ENCODE measurements at places on chromosomes 3 and 15.

DNA sequence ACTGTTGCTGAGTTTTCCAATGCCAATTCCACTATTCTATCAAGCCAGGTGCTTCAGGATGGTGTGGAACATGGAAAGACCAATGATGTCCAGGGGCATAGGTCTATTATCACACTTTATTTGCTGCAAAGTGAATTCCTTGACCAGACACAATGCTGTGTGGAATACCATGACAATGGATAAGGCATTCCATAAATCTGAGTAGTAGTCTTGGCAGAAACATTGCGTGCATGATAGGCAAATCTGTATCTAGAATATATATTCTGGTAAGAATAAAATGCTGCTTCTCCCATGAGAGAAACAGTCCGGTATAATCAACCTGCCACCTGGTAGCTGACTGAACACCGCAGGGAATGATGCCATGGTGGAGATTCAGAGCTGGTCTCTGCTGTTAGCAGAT lies 70.0 kb upstream of the ALDH1A3 start:
- DNase-seq = no peak

DNA sequence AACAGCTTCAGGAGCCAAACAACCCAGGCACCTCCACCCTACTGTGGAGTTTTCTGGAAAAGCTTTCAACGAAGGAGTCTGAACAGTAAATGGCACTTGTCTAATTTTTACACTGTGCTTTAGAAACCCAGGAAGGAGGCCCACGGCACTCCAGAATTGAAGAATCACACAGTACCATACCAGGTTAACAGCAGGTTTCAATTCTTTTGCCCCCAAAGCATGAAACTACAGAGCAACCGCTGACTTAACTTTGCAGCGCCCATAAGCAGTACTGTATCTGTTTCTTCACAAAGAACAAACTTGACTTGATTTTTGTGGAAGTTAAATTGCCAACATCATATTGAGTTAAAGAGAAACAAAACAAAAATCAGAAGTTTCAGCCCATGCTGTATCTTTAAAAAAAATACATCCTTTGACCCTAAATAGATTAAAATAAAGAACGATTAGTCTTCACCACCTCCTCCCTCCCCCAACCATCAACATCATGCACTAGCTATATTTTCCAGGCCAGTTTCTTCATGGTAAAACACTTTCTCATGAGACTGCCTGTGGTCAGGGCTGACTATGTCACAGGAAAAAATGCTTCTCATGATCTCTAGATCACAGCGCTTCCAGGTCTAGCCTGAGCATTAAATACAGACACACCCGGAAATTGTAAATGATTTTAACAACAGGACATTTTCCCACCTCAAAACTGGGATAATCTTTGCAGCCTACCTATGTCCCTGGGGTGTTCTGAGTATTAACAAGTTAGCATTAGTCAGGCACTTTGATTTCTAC lies 456.3 kb downstream of the FOXP1 start:
- DNase-seq = peak; percentile 72

- DNase-seq = no peak
These were observed 36.8 kb upstream of the TIPARP start for GRCh38 chr3:156637480-156638022.

DNA sequence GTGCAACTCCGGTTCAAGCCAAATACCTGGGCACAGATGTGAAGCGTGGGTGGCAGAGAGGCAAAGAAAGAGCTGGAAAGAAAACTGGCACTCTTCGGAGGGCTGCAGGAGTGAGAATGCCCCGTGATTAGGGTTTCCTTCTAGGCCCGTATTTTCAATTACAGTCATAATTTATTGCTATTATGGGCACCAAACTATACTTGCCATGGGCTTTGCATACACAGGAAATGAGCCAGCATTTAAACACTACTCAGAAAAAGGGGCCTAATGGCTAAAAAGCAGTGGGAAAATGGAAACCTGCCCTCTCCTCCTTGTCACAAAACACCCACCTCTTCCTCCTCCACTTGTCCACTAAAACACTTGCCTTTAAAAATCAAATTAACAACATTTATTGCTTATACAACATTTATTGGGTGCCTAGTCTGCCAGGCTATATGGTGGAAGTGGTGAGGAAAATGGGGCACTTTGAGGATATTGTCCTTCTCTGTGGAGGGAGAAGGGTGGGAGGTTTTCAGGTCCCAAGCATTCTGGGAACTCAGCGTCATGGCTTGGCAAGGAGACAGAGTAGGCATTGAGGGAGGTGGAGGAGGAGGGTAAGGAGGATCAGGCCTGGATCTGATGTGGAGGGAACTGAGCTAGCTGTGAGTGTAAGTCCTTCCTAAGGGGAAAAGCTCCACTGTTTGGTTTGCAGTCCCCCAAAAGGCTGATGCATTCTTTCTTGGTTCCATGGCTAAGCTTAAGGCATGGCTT lies 160.9 kb downstream of the SLCO3A1 start:
- no peak for DNase-seq

DNA sequence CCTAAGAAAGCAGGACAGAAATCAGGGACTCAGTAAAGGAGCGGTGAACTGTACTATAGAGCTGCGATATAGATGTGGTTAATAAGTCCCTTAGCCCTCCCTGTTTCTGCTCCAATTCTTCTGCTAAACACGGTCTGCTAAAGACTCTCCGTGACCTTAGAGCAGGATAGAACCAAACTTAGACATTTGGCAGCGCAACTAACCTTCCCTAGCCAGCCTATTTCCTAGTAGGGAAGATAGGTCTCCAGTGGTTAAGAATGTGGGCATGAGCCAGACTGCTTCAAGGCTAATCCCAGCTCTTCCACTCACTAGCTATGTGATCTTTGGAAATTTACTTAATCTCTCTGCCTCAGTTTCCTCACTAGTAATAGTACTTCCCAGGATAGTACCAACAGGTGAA lies 193.6 kb upstream of the IL12A start:
- no peak for DNase-seq

DNA sequence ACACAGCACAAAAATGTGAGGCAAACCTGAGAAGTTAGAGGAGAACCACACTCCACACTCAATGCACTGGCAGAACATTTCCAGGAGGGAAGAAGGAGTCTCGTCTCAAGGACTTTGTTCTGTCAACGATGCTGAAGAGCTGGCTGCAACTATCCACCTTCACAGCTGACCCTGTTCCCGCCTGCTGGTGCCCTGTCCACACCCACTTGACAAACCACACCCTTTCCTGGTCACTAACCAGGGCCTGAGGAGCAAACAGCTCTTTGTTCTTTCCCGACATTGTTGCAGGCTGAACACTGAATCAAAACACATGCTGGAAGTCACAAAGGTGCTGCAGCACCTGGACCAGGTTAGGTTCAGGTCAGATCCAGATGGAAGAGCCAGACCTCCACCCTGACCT lies 92.6 kb upstream of the ARRDC4 start:
- no peak for DNase-seq

DNA sequence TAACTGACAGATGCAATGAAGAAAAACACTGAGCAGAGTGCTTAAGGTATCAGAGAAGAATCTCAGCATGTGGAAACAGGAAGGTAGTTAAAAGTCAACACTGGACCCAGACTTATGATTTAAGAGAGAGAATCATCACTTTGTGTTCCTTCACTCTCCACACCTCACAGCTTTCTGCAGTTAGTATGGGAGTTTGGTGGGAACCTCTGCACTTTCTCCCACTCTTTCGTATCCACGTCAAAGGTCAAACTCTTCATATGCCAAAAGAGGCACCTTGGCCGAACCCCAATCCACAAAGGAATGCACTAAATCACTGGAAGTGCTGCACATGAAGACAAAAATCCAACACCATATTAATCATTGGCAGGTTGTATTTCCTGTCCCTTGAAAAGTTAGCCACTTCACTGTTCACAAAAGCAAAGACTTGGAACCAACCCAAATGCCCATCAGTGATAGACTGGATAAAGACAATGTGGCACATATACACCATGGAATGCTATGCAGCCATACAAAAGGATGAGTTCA lies 361.2 kb downstream of the MAGI1 start:
- no peak for DNase-seq

DNA sequence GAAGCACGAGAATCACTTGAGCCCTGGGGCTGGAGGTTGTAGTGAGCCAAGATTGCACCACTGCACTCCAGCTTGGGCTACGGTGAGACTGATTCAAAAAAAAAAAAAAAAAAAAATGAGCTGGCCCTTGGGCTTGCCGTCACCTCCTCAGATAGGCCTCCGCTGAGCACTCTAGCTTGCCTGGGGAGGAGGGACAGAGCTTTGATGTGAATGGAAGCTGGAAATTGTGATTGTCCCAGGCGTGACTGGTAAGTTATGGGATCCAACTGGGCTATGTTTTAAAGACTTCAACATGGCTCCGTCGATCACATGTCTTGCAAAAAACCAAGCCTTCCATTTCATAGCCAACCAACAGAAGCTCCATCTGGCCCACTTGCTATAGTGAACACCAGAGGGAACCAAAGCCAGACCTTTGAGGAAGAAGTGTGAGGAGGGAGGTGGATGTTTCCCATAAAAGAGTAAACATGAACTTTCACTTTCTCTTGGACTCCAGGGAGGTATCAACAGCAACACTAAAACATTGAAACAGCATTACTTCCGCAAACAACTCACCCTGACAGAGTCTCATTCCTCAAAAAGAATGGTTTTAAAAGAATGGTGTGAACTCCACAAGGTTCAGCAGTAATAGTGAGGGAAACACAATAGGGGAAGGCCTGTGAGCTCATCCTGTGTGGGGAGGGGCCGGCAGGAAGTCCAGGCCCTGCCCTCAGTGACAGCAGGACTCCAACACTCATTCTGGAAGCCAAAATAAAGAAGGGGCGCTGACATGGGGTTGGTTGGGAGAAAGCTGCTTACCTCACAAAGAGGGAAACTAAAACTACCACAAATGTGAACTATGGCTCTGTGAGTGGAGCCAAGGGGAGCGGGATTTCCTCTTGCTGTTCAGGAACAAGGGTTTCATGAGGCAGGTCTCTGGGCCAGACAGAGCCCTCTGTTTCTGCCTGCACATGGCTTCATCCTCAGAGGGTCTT lies 59.2 kb upstream of the IL12A start:
- DNase-seq = peak; percentile 97

DNA sequence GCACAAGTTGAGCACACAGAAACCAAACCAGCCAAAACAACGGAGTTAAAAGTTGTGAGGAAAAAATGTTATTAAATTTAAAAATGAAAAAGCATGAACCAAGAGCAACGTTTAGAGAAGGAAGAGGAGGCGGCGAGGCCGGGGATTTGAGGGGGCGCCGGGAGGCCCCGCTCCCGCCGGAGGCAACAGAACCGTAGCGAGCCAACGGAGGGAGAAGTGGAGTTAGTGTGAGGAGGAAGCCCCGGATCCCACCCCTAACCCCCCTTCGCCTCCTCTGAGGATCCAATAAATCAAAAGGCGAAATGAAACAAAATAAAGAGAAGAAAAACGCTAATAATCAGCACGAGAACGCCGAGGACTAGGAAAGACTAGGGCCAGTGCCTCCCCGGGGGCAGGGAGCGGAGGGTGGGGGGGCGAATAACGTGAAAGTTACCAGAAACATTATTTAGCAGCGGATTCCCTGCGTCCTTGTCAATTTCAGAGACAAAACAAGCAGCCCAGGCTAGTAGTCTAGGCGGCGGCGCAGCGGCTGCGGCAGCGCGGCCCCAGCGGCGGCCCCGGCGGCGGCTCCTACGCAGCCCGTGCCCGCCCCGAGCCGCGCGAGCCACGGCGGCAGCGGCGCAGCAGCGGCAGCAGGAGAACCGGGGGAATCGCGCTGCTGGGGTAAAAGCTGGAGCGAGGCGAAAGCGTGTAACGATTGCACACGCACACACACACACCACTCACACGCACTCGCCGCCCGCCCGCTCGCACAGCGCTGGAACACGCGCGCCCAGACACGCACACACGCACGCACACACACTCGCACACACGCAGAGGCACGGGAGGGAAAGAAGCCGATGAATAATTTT lies 1.7 kb downstream of the MEIS2 start:
- DNase-seq = peak; percentile 46

- DNase-seq = no peak
These were observed 10.8 kb downstream of the AP3B2 start for GRCh38 chr15:82698711-82699345.

DNA sequence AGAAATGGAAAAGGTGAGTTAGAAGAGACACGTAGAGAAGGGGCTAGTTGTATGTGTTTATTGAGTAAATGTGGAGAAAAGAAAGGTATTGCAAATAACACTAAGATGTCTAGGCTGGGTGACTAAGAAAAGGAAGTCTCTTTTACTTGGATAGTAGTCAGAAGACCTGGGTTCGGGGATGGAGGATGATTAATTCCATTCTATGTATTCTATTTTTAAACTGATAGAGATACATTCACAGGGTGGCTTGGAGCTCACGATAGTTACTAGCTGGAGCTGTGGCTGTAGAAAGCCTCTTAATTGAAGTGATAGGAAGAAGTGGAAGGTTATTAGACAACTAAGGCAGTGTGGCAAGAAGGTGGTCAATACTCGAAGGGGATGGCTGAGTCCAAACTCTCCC lies 65.9 kb upstream of the TNIK start:
- no peak for DNase-seq

- DNase-seq = no peak
These were observed 10.7 kb upstream of the AMOTL2 start for GRCh38 chr3:134384963-134385362.

DNA sequence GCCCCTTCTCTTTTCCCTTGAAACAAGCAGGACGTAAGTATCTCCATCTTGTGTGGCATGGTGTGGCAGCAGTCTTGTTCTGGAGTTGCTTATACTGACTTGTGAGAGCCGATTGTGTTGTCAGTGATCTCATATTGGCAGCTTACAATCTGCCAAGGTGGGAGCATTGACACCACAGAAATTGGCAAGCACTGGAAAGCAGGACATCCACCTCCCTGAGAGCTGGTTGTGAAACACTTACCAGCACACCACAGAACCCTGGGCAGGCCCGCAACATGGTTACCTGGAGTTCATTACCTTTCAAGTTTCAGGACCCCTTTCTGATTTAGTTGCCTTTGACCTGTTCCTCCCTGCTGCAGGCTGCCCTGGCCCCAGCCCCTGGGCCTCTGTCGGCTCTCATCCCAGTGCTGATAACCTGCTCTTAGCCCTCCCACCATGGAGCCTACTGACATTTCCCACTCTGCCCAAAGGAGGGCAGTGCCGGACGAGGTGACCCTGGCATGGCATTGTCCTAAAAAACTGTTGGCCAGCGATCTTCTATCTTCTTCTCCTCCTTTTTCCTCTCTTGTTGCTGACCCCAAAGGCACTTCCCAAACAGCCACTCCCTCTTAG lies 10.6 kb upstream of the ATP2B2 start:
- DNase-seq = no peak

DNA sequence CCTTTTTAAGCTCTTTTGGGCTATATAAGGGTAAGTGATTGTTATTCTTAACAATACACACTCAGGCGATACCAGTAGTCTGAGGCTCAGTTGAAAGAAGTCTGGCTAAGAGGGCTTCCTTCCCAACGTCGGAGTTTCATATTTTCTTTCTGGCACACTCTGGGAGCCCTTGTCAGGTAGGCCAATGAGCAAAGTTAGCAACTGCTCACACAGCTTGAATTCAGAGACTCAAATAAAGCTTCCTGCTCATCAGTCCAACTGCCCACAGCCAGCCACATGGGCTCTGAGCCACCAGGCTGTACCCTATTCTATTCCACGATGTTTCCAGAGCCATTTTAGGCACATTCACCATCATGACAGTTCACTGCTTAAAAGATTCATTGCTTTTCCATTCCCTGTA lies 155.1 kb upstream of the TBL1XR1 start:
- DNase-seq = no peak

All from lung microvascular endothelial cell (primary cell).